Adipocyte (in vitro differentiated cells): ENCODE measurements at places on chromosomes 6 and 20.

DNA sequence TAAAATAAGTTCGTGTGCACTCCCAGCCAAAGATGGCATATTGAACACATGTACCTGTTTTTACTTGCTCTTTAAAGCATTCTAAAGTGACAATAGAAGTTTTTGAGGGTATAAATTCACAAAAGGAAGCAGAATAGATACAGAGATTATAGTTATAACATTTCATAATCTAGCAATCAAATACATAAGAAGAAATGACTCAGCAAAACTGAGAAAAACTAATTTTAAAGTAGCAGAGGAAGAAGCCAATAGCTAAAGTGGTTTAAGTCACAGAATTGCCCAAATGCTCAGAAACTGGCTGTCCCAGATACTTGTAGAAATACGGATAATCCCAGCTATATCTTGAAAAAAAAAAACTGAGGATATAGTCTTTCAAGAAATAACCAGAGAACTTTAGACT, 49.2 kb upstream of the TBC1D32 start:
- peak; percentile 10 for DNase-seq

GRCh38 chr6:110590821-110591351, 114.5 kb upstream of the SLC22A16 start:
- no peak for DNase-seq

- no peak for DNase-seq
Observed at GRCh38 chr6:117231466-117231865, 33.9 kb upstream of the VGLL2 start.

- DNase-seq = no peak
Observed at GRCh38 chr20:24059174-24059573, 70.6 kb upstream of the GGTLC1 start.
